Left lung (tissue), 14 donors: ENCODE measurements at places on chromosomes 16 and 17.
A peak's percentile ranks its signal among the peaks of the same experiment; 100 is the strongest.

GRCh38 chr16:53357208-53357586 is 77.1 kb upstream of the RBL2 start:
- peak; percentile 54 for DNase-seq

- no peak for DNase-seq
Observed at GRCh38 chr16:26442321-26442720, 624.4 kb upstream of the C16orf82 start.

DNA sequence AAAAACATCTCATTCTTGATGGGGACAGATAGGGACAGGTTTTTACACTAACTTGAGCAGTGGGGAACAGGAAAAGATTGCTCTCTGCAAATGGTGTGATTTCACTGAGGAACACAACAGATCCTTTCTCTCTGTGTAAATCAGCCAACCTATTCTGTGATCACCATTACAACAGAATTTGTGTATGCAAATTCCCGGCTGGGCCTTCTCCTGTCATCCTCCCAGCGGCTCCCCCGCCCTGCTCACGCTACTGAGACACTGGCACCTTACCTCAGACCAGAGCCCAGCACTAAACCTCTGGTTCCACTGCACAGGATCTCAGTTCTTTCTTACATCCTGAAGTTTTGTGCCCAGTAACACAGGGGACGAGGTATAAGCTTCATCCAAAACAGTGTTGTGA is 97.0 kb upstream of the FA2H start:
- DNase-seq, result no peak

DNA sequence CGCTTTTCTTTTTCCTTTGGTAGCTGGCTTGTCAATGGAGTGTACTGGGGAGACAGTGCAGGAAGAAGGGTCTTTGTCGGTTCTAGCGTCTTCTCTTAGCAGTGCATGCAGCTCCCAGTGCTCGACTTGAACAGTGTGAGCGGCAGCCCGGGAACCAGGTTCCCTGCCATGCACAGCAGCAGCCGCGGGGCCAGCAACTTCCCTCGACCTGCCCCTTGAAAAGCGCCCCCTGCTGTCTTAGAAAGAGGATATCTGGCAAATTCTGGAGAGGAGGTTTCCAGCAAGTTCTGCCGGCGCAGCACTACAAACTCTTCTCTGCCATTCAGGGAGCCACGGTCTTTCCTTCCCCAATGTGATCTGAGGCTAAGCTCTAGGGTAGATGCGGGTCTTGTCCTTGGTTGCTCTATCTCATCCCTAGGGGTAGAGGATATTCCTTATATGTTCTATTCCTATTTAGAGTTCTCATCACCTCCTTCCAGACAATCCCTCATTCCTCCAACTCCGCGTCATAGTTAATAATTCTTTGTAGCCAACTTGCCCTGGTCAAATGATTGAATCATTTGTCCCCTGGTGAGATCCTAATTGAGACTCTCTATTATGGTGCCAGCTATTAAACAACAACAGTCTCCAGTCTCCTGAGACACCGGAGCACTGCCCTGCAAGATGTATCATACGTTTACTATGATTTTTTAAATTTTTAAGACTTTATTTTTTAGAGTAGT is 451.3 kb downstream of the PMP22 start:
- no peak for DNase-seq

DNA sequence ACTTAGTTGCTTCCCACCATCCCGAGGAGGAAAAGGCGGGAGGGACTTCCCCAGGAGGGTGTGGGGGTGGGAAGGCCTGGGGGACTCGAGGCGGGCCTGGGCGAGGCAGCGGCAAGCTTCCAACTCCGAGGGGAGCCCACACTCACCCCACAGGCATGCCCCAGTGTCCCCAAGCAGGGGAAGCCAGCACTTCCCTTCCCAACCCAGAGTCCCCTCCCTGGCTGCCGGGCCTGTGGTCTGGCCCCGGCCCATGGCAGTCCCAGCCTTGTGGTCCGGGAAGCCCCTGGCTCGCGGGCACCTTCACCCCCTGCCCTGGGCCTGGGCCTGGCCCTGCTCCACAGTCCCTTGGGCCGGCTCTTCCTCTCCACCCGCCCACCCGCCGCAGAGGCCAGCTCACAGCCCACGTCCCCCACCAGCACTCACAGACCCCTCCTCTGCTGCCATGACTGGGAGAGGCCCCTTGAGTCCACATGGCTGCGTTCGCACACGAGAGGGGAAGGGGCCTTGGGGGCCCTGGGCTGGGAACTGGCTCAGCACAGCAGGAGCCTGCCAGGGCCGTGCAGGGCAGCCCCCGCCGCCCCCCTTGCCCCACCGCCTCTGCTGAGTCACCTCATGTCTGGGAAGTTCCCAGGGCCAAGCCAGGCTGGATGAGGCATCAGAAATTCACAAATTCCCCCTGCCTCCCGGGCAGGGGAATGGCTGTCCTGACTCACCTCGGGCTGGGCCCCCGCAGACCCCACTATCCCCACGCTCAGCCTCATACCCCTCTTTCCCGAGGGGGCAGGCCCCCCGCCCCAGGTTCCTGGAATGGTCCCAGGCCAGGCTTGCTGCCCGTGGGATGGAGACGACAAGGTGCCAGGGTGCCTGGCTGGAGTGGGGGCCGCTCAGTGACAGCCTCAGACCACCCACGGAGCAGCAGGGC is 27.8 kb downstream of the BAHCC1 start:
- peak; percentile 88 for DNase-seq

DNA sequence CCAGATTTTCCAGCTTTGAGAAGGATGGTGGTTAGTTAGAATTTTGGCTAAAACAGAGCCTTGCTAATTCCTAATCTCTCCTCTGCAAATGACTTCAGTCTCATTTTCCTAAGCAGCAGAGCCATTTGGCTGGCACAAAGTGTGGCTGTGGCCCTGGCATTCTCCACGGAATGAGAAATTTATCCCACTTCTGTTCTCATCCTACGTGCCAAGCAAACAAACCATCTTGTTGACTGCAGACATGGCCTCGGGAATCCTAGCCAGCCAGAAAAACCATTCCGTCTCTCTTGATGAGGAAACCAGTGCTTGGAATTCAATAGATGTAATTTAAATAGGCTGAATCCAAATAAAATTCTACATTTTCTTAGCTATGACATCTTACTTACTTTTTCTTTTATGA is 34.1 kb upstream of the ELAC2 start:
- no peak for DNase-seq

DNA sequence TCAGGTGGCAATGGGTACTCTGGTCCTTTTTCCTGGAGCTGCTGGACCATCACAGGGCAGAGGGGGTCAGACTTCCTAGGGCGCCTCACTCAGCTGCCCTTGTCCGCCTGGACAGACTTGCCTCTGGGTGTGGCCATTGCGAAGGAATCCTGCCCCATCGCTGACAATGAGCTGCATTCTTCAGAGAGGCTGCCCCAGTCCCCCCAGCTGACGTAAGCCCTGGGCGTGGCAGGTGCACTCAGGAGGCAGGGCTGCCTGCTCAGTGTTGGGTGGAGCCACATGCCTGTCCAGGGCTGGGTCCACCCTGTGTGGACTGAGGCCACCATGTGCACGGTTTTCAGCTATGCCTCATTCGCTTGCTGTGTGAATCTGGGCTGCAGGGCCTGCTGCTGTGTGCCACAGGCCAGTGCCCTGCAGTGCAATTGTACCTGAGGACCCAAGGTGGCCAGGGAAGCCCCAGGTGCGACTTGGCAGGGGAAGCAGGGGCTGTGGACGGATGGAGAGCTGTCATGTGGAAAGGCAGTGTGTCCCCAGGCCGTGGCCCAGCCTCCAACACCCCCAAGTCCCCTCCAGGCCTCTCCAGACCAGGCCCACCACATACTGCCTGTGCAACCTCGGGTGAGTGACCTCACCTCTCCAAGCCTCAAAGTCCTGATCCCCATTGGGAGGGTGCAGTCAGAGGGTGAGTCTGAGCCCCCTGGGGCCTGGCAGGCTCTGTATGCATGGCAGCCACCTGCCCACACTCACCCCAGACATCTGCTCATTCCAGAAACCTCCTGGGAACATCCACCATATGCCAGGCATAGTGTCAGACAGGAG is 14.0 kb upstream of the MPRIP start:
- DNase-seq, result no peak

DNA sequence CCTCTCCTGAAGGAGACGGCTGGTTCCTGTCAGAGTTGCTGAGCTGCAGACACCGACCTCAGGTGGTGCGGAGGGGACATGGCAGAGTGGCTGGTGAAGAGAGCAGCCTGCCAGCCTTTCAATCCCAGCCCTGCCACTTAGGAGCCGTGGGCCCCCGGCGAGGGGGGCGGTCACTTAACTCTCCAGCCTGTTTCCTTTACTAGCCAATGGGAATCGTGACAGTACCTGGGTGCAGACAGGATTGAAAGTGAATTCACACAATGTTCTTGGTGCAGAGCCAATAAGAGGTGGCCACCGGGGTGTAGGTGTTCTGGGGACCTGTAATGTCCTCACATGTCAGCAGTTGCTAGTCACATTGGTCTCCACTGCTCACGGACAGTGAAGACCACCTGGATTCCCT is 13.5 kb downstream of the ACE start:
- DNase-seq, result no peak

DNA sequence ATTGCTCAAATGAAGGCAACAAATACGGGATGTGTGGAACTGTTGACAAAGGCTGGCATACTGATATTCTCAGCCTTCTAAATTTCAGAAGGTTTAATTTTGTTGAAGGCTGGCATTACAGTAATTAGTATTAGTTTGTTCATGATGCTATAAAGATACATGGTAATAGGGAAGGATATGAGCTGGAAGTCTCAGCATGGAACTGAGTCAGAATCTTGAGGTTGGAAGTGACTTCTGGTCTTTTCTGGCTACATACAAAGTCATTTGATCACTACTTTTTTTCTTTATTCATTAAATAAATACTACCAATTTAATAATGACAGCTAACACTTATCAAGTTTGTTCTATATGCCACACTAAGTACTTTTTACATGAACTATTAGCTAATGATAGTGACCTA is 22.6 kb downstream of the RABEP1 start:
- DNase-seq, result no peak

DNA sequence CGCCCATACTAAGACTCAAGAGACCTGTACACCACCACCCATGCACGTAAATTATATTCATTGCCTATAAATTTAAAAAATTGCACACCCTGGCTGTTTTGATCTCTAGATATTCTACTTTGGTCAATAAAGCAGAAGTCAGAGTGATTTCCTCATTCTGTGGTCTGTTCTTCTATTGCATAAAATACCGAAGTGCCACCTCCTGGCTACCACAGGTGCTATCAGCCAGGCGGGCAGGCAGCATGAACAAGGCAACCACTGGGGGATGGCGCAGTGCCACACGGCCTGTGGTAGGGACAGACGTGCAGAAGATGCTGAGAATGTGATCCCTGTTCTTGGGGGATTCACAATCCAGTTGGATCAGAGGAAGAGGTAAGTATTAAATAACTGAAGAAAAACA is 122.3 kb downstream of the CDK5R1 start:
- DNase-seq, result no peak

- no peak for DNase-seq
Observed at GRCh38 chr17:30210366-30210765, 25.1 kb downstream of the SLC6A4 start.

DNA sequence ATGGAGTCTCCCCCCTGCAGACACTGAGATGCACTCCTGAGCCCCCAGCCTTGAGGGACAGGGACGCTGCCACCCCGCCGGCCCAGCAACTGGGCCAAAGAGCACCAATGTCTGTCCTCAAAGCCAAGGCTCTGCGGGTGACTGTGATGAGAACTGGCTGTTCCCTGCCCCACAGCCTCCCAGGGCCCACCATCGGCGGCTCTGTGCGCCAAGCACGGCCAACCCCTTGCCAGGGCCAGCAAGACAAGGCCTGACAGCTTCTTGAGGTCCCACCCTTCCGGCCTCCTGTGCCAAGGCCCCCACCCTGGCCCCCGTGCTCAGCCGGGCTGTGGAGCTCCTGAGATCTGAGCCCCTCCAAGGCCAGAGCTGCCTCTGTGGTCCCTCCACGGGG is 34.2 kb upstream of the PABPN1L start:
- no peak for DNase-seq

DNA sequence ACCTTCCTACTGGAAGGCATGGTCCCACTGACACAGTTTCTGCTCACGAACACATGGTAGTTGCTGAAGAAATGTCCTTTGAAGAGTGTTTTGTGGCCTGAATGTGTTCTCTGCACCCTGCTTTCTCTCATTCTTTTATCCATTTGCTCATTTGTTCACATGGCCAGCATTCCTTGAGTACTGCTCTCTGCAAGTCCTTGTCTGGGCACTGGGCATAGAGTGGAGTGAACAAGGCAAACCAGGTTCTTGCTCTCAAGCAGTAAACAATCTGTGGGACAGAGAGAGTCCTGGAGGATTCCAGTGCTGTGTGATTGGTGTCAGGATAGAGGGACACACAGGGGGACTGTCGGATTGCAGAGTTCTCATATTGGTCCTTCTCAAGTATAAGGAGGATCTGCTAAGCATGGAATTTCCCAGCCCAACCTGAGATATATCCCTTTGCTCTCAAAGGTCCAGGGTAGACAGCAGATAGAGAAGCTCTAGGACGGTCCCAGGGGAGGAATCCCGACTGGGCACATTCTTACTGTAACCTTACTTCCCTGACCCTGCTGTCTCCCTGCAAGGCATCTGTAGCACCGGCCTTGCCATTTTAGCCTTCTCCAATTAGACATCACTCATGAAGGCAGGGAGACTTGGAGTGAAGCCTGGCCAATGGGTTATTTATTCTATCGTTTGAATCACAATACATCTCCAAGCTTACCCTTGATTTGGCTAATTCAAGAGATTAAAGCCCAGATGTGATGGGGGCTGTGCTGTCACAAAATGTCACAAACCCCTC is 32.3 kb downstream of the ARL4D start:
- no peak for DNase-seq

- no peak for DNase-seq
Observed at GRCh38 chr17:75102385-75102821, 7.4 kb upstream of the ARMC7 start.

DNA sequence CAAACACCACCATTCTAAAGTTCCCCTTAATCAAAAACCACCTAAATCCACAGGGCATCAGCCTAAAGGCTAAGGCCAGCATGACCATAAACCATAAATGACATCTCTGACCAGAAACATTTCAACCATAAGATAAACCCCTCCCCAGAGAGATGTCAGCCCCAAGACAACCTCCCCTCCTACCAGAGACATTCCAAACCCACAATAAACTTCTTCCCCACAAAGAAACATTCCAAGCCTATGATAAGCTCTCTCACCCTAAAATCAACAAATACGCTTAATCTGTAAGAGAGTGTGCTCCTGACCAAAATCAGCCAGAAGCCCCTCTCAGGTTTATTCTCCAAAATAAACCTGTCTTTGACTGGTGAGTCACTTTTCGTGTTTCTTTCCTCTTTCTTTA is 54.8 kb downstream of the SLFN5 start:
- DNase-seq, result no peak

DNA sequence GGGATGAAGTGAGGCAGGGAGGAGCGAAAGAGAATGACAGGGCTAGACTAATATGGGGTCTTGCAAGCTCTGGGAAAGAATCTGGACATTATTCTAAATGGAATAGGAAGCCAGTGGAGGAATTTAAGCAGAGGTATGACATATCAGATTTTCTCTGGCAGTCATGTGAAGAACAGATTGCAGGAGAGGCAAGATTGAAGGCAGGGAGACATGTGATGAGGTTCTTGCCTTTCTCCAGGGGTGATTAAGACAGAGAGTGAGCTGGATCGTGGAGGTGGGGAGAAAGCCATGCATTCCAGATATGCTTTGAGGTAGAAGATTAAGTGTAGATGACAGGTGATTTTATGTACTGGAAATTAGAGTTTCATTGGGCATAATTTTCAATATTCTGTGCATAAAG is 4.3 kb upstream of the THAP11 start:
- DNase-seq, result no peak
